GM12864 (cell line): ENCODE measurements at places on chromosomes 7 and 10.

DNA sequence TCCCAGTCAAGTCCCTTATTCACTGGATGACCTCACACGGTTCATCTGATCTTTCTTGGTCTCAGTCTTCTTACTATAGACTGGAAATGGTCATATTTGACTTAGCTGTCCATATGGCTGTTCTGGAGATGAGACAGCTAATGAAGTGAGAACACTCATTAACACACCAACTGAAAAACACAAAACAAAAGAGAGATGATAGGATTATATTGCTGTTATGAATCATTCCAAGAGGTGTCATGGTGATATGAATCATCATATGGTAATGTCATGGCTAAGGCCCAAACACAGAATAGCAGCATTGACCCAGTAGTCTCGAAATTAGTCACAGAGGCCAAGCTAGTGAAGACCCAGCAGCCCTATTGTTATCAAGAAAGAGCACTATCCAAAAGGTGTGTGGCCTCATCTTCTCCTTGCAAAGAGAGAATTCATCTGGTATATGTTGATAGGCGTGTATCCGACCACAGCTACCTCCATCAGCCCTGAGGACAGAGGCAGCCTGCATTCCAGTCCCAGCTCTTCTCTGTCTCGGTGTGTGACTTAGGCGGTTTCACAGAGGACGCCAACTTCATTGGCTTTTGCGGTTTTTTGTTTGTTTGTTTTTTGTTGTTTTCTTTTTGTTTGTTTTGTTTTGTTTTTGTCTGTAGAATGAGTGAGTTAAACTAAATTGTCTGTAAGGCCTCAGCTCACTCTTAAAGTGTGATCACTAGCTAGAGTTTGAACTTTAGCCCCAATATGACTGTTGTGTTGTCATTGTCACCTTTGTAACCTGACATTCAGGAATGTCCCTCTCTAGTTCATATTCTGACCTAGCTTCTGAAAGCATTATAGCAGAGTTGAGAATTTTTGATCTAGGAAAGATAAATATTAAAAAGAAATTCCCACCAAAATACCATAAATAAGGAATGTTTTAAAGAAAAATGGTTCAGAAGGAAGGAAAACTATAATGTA, 97.4 kb upstream of the PDCD4 start:
- DNase-seq = peak; percentile 92

DNA sequence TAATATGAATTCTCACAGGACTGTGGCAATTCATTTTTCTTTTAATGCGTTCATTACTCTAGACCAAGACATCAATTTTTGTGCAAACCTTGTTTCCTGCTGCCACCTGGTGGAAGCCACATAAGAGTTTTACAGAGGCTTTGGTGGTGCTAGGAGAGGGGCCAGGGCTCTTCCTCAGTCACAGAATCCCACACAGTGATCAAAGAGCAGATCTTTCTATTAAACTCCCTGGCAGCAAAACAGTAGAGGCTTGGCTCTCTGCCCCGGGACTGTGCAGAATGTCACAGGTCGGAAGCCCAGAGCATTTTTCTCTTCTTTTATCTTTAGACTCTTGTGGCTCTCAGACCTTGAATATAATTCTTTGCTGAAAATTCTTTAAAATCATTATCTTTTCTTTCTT, 506.4 kb upstream of the C7orf33 start:
- no peak for DNase-seq

DNA sequence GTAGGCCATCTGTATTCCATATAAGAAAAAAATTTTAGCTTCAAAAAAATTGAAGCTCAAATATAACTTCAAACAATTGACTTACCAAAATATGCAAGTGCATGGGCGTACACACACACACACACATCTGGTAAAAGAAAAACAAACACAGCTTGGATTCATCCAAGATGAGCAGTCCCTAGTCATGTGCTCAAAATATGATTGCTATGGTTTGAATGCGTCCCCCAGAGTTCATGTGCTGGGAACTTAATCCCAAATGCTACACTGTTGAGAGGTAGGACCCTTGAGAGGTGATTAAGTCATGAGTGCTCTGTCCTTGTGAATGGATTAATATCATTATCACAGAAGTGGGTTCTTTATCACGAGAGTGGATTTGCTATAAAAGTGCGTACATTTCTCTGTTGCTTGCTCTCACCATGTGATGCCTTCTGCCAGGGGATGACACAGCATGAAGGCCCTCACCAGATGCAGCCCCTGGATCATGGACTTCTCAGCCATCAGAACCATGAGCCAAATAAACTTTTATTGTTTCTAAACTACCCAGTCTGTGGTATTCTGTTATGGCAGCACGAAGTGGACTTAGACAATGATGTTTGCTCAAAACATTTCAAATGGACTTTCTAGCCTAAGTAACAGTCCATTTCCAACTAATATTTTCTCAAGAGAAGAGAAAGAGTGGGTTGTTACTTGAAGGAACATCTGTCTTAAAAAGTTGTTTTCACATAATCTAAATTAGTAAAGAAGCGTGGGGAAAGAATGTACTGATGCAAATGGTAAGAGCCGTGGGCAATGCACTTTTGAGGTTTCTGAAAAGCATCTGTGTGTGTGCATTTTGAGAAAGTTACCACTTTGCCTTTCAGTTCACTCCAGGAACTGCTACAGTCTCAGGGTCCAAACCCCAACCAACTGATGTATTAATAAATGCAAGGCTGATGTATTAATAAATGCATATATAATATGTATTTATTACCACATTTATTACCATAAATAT, 15.1 kb upstream of the SVIL start:
- no peak for DNase-seq

DNA sequence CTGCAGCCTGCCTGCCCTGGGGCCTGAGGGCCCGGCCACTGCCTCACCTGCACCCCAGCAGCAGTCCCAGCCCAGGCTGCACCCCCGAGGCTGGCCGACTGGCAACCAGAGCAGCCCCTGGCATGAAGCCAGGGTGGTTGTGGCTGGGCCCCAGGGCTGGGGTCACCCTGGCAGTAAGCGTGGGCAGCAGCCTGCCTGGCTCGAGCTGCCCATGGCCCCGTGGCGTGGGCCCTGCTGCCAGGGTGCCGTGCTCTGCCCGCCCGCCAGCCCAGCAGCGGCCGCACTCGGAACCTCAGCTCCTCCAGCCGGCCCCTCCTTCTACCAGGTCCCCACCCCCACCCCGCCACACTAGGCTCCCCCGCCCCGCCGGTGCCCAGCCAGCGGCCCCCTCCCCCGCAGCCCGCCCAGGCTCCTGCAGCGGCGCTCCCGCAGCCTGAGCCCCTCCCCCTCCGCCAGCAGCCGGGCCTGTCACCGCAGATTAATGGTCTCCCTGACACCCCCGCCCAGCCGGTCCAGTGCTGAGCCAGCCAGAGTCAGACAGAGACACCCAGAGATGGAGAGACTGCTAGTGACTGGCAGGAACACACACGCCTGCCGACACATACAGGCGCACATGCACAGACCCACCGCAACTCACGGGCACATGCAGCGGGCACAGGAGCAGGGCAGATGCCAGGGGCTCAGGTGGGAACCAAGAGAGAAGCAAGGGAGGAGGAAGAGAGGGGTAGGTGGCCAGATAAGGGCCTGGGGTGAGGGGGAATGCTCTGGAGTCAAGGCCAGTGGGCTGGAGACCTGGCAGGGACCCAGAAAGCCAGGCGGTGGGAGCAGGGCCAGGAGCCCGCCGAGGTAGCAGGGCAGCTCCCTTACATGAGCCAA, 22.4 kb downstream of the KCNH2 start:
- no peak for DNase-seq

GRCh38 chr10:132690821-132691610, 94.9 kb downstream of the NKX6-2 start:
- DNase-seq = no peak

GRCh38 chr7:97179454-97180104, 62.1 kb downstream of the SDHAF3 start:
- DNase-seq = no peak

DNA sequence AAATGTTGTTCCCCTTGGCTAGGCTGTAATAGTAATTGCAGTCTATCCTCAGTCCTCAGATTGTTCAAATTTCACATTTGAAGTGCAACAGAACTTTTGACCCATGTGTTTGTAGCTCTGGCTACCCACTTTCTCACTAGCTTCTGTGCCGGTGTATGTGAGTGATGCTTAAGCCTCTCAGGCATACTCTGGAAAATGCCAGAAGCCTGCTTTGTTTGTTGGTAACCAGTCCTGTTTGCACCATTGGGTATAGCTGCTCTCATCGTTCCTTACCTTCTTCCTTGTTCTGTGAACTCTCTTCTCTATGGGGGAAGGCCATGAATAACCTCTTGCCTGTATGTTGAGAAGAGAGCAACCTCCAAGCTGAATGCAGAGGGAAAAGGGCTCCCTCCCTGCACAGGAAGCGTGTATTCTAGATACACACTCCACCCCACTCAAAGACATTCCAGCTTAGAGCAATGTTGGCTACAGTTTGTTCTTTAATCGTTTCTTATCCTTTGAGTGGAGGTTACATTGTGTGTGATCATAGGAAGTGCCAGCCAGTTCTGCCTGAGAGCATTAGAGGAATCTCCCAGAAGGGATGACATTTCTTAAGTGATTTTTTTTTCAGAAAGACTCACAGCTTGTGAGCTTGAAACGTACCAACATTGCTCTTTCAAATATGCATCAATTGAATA, 40.5 kb downstream of the C1QL3 start:
- DNase-seq = no peak

DNA sequence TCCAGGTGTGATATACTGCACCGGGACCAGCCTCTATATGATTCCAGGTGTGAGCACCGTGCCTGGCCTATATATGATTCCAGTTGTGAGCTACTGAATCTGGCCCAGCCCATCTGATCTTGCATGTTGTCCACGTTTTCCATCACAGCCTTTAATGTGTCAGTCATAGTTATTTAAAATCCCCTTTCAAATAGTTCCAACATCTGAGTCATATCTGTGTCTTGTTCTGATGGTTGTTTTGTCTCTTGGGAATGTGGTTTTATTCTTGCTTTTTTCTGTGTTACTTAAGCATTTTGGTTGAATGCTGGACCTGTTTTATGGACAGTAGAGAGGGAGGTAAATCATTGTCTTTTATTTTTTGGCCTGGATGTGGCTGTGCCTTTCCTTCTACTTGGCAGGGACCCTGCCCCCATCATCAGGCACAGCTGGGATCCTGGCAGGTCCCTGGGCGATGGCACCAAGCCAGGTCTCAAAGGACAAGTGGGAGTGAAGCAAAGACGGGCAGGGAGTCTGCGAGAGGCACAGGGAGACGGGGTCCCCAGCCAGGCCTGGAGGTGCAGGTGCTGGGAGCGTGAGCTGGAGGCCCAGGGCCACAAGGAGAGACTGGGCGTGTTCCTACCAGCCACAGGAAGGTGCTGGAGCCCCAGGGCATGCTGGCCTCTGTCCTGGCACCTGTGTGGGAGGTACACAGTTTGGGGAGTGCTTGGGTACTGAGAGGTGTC, 94.7 kb downstream of the DYNC2I1 start:
- DNase-seq = no peak

- DNase-seq = peak; percentile 88
These were observed 193.8 kb downstream of the CYP26A1 start for GRCh38 chr10:93267521-93267920.

DNA sequence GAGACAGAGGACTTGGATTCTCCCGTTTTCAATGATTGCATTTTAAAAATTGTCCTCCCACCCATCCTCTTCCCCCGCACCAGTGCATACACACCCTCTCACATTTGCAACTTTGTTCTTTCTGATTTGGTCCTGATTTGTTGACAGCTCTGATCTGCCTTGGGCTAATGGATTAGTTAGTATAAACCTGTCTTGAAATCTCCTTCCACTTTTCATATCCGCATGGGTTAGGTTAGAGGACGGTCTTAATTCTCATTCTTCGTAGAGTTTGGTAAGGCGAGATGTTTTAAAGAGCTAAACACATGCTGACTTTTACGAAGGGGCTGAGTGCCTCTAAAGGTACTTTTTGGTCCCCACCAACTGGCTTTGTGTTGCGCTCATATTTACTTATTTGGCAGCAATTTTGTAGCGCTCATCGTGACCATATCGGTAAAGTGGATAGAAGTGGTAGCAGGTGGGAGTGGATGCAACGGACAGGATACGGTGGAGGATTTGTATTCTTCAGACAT, 1.1 kb downstream of the AHR start:
- DNase-seq = no peak

- DNase-seq = no peak
These were observed 55.5 kb upstream of the LOXL4 start for GRCh38 chr10:98323221-98324164.

GRCh38 chr7:91614431-91614830, 266.1 kb downstream of the MTERF1 start:
- DNase-seq = no peak

DNA sequence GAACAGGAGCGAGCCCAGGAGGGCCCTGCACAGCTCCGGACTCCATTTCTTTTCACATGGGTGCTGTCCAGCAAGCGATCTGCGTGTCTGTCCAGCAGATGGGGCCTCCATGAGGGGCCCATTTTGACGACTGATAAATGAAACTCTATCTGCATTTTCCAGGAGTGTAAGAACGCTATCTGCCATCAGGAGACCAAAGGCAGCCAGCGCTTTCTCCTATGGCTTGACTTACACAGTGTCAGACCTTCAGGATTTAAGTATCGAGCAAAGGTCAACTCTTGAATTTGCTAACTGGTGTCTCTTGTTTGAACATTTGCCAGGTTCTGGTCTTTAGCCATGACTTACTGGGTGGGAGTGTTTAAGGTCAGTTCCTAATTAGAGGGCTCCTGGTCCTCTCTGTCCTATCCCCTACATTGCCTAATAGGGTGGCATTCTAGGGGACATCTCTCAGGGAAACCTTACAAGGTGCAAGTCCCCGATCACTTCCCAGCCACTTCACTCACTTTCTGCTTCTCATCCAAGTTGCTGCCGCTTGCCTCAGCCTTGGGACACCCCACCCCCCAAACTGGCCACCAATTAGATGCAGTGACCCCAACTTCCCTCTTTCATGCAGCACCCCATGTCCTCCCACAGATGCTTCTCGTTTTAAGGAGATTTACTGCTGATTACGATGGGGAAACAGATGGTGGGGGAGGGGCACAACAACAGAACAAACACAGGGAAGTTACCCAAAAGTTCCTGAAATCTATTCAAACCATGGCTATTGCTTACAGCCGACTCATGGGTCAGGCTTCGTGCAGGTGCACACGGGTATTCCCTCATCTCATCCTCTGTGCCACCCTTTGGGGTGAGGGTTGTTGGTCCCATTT, 20.0 kb downstream of the VSIR start:
- no peak for DNase-seq

DNA sequence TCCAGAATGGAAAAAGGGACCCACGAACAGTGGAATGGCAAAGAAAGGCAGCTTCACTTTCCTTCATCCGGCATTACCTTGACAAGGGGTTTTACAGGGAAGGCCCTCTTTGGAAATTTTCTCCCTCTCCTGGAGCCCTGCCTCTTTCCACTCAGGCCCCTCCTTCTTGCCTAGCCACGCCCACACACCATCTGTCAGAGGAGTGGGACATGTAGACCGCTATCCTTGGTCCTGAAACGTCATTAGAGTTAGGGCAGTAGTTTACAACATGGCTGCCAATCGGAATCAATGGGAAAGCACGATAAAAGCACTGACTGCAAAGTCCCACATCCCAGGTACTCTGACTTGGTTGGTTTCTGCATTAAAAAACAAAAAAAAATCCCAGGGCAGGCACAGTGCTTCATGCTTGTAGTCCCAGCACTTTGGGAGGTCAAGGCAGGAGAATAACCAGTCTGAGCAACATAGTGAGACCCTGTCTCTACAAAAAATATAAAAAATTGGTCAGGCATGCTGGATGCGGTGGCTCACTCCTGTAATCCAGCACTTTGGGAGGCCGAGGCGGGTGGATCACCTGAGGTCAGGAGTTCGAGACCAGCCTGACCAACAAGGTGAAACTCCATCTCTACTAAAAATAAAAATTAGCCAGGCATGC, 96.4 kb downstream of the MARCHF5 start:
- no peak for DNase-seq

GRCh38 chr10:5581670-5582566, 57.2 kb downstream of the CALML3 start:
- DNase-seq = peak; percentile 72
